Epithelial cell of prostate (primary cell): ENCODE measurements at places on chromosomes 12 and 14.

- DNase-seq: no peak
Observed at GRCh38 chr12:114612062-114612461, 71.9 kb downstream of the TBX3 start.

GRCh38 chr12:71719647-71720370 is 33.9 kb downstream of the TMEM19 start:
- DNase-seq: peak; percentile 87

- peak; percentile 18 for DNase-seq
Observed at GRCh38 chr14:54805445-54806322, 96.9 kb downstream of the GCH1 start.

- no peak for DNase-seq
Observed at GRCh38 chr14:32078023-32078857, 1.1 kb downstream of the ARHGAP5 start.

- DNase-seq: peak; percentile 14
Observed at GRCh38 chr12:15856097-15856982, 25.8 kb upstream of the STRAP start.

DNA sequence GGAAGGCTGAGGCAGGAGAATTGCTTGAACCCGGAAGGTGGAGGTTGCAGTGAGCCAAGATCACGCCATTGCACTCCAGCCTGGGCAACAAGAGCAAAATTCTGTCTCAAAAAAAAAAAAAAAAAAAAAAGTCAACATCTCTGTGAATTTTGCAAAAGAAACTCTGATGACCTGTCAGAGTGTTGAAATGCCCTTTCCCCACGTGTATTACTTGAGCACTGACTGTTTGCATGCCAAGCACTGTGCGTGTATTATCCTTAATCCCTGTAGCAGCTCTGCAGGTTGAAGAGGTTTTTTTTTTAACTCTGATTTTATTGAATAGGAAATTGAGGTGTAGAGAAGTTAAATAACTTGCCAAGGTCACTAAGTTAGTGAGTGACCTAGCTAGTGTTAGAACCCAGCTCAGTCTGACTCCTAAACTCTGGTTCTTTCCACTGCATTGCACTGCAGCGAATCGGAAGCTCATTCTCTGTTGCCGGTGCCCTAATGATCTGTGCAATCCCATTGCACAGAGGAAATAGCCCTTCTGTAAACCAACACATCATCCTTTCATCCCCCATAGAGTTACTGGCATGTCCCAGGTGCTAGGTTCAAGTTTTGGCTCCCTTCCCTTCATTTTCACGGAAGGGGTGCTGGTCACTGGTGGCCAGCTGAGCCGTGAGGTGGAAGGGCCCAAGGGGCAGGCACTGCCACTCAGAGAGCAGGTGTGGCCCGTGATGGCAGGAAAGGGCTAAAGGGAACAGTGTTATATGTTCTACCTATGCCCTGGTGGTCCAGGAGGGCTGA is 122.3 kb downstream of the EML1 start:
- DNase-seq: no peak

DNA sequence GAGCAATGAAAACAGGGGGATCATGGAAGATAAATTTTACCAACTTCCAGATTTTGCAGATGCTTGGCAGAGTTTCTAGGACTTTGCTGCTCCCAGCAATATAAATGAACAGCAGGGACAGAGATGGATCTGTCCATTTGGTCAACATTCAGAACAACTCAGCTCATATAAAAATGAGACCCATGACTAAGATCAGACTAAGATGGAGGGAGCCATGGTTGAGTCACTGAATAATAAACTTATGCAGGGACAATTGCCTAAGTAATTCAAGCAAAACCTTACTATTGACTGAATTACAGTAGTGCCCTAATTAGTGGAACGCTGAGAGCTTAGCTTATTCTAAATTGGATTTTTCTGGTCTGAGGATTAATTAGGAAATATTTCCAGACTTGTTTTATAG is 205.1 kb downstream of the SLC5A8 start:
- no peak for DNase-seq

- DNase-seq: no peak
Observed at GRCh38 chr14:77730976-77731497, 23.1 kb downstream of the SLIRP start.
